ENCODE measurements at places on chromosomes 7 and 10.

DNA sequence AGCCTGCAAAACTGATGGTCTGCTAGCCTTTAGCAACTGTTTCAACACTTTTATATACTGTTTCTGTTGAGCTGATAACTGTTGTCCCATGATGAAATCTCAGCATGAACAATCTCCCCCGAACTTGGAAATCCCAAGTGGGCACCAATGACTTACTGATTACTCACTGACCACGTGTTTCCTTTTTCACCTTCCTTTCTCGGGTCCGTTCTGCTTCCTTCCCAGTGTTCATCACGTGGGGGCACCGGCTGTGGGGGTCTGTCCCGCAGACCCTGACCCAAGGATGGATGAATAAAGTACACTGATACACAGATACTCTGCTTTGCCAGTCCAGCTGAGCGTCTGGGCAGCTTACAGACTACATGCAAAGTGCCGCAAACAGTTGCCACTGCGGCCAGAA lies 39.0 kb upstream of the RASGEF1A start:
- ATAC-seq, result no peak

DNA sequence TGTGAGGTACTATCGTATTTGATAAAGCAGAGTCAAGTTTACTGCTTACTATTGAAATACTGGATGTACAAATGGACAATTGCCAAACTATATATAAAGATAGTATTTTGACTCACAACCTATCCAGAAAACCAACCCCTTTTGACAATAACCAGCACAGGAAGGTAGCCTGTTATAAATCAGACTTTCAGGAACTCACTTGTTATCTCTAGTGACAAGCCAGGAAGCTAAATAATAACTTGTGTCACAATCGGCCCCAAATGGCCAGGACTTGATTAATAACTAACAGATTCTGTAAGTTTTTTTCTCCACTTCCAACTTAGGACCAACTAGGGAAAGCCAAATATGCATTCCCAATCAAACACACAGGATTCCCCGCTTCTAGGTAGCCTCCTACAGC lies 38.8 kb upstream of the SLC35G1 start:
- peak; percentile 48 for ATAC-seq

- no peak for ATAC-seq
These were observed 148.1 kb upstream of the ZNF32 start for GRCh38 chr10:43796781-43797180.

DNA sequence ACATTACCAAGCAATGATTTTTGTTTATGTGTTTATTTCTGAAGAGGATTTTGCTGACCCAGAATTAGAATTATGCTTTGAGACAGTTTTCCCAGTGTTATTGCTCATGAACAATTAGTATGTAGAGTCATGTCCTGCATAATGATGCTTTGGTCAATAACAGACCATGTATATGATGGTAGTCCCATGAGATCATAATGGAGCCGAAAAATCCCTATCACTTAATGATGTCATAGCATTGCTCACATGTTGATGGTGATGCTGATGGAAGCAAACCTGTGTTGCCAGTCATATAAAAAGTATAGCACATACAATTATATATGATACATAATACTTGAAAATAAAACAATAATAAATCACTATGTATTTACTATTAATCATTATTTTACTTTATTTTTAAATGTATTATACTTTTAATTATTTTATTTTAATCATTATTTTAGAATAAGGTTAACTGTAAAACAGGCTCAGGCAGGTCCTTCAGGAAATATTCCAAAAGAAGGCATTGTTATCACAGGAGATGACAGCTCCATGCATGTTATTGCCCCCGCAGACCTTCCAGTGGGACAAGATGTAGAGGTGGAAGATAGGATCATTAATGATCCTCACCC lies 33.5 kb downstream of the AHR start:
- ATAC-seq, result no peak

- ATAC-seq, result peak; percentile 85
These were observed 1.3 kb downstream of the CYTH3 start for GRCh38 chr7:6271060-6271658.

- no peak for ATAC-seq
These were observed 35.7 kb downstream of the ITIH2 start for GRCh38 chr10:7738536-7739407.

DNA sequence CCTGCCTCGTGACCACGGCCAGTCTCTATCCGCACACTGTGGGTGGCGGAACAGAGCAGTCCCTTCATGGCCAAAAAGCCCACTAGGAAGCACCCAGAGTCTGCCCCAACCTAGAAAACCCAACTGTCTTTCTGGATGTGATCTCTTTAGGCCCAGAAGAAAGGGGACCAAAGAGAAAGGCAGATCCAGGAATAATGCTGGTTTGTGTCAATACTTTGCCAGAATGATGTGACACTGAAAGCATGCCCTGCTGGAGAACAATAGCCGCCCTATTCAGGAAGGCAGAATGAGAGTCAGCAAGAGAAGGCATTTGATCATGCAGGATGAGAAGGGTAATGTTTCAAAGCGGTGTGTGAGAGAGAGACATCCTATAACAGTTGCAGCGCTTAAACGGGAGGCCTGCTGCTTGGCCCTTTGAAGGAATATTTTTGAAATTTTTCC lies 274.7 kb downstream of the USP6NL start:
- ATAC-seq, result no peak

- ATAC-seq, result no peak
These were observed 11.8 kb downstream of the MET start for GRCh38 chr7:116683786-116684185.

GRCh38 chr10:93305122-93305521 lies 177.0 kb downstream of the MYOF start:
- ATAC-seq, result no peak

DNA sequence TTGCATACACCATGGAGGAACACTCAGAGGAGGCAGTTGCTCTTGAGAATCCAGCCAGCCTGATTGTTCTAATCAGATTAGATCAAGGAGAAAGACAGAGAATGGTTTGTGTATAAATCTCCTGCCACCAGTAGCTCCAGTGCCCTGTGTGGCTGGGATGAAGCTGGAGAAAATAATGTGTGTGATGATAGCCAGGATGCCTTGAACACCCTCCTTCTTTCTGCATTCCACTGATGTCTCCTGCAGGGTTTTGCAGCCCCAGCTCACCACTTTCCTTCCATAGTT lies 614.7 kb upstream of the FOXK1 start:
- no peak for ATAC-seq

- ATAC-seq, result peak; percentile 89
These were observed 44.2 kb downstream of the ZMIZ1 start for GRCh38 chr10:79112881-79113431.

- ATAC-seq, result peak; percentile 69
These were observed 18.8 kb downstream of the CDC123 start for GRCh38 chr10:12214763-12215218.

- ATAC-seq, result no peak
These were observed 50.7 kb upstream of the PRKG1 start for GRCh38 chr10:51023636-51024035.

DNA sequence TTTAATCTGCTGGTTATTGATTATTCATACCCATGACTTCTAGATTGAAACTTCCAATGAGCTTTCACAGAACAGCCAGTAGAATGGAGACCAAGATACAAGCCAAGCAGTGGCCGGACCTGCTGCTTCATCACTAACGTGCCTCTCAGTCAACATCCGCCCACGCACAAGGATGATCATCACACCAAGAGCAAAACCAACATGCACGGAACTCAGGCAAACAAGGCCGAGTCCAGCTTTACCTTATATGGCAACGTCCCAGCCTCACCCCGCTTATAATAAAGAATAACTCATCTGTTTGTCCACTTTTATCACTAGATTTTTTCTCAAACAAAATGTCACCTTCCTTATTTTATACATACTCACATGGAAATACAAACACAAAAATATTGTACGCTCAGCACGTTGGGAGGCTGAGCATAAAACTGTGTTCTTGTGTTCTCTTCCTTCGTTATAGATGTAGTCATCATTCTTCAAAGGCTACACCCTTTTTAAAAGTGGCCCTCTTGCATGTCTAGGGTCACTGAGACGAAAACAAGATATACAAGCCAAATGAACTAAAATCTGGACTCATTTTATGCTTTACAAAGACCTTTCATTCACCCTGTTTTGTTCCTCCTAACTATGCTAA lies 122.7 kb downstream of the SFMBT2 start:
- ATAC-seq, result no peak

- ATAC-seq, result no peak
These were observed 87.3 kb downstream of the ADCY1 start for GRCh38 chr7:45661302-45661995.

GRCh38 chr7:4951903-4952636 lies 6.9 kb downstream of the MMD2 start:
- ATAC-seq, result peak; percentile 55

GRCh38 chr10:103916876-103917275 lies 1.1 kb downstream of the STN1 start:
- no peak for ATAC-seq

GRCh38 chr10:3882855-3883254 lies 97.8 kb upstream of the KLF6 start:
- ATAC-seq, result no peak

DNA sequence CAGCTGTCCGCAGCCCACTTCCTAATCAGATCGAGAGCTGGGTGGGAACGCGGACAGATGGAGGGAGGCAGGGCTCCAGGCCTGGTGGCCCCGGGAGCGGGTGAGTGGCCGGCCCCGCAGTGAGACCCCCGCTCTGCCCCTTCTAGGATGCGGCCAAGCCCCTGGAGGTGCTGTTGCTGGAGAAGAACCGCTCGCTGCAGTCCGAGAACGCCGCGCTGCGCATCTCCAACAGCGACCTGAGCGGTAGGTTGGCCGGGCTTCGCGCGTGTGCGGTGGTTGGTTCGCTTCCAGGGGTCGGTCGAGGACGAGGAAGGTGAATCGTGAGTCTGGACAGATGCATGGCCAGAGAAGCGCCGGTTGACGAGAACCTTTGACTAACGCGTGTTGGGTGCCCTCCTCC lies 91.3 kb upstream of the SH2B2 start:
- ATAC-seq, result no peak

GRCh38 chr10:45673074-45673648 lies 589 bp upstream of the ZFAND4 start:
- no peak for ATAC-seq

GRCh38 chr10:131729361-131729760 lies 171.4 kb upstream of the PPP2R2D start:
- ATAC-seq, result no peak

DNA sequence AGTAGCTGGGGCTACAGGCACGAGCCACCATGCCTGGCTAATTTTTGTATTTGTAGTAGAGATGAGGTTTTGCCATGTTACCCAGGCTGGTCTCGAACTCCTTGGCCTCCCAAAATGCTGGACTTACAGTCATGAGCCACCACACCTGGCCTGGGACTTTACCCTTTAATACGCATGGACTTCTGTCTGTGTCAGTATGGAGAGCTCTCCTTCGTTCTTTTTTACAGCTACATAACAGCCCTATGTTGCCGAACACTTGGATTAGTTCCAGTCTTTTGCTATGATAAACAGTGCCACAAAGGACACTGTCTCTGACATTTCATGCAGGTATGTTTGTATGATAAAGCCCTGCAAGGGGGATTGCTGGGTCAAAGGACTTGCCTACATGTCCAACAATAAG lies 10.9 kb upstream of the OAT start:
- no peak for ATAC-seq

DNA sequence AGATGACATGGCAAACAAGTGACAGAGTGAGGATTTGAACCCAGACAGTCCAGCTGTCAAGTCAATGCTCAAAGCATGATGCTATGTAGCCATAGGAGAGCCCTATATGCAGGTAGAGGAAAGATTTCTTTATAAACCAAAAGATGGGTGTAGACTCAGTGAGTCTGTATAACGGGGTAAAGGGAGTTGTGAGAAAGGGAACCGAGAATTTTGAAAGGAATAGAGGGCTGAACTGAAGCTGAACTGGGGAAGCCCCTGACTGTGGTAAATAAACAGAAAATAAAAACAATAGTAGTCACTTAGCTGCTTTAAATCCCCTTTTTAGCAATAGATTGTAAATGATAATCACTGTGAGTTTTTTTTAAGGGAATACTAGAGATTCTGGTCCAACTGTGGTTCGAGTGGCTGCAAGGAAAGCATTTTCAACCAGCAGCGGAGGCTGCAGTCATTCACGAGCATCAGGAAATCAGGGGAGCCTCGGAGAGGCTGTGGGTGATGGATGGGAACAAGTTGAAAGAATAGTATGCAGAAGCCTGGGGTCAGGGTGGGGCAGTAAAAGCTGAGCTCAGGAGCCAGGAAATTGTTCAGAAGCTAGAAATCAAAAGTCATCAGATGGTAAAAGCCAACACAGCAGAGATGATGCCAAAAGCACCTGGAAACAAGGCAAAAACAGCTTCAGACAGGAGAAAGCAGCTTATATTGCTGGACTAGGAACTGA lies 393.5 kb downstream of the GFRA1 start:
- ATAC-seq, result no peak

GRCh38 chr7:129066290-129067131 lies 11.6 kb upstream of the TNPO3 start:
- ATAC-seq, result peak; percentile 51

- no peak for ATAC-seq
These were observed 417.5 kb upstream of the MGMT start for GRCh38 chr10:129049501-129049900.

DNA sequence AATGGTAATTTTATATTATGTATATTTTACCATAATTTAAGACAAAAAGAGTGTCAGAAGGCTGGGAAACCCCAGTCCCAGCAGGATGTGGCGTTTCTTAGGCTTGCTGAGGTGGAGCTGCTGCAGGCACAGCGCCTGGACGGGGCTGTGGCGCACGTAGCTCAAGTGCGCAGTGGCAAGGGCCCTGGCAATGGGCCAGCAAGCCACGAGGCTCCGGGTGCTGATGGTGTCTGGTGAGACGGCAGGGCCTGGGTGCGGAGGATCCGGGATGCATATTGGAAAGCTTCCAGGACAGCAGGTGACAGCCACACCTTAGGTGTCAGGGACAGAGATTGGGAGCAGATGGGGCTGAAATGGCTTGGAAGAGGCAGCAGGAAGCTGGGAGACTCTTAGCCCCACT lies 37.2 kb downstream of the CLEC2L start:
- ATAC-seq, result no peak

DNA sequence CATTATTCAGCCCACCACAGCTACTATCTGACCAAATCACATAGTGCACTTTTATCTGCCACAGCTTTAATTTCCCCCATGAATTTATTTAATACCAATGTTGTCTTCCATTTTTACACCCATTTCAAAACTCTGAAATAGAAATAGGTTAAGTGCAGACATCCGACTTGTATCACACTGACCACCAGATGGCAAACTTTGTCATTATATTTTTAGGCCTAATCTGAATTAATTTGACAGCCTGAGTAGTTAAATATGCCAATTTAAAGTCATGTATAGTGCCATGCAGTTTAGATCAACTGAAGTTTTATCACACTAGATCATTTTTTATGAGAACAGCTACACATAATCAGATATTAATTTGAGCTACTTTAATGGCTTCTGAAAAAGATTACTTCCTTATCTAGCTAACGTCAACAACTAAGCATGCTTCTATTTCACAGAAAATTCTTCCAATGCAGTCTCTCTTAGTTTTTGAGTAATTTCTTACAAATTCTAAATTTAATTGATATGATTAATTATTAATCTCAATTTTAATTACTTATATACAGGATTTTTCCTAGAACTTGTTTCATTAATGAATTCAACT lies 566.4 kb downstream of the GFRA1 start:
- ATAC-seq, result peak; percentile 69
